GM12891 (cell line): ENCODE measurements at places on chromosomes 3 and 15.

DNA sequence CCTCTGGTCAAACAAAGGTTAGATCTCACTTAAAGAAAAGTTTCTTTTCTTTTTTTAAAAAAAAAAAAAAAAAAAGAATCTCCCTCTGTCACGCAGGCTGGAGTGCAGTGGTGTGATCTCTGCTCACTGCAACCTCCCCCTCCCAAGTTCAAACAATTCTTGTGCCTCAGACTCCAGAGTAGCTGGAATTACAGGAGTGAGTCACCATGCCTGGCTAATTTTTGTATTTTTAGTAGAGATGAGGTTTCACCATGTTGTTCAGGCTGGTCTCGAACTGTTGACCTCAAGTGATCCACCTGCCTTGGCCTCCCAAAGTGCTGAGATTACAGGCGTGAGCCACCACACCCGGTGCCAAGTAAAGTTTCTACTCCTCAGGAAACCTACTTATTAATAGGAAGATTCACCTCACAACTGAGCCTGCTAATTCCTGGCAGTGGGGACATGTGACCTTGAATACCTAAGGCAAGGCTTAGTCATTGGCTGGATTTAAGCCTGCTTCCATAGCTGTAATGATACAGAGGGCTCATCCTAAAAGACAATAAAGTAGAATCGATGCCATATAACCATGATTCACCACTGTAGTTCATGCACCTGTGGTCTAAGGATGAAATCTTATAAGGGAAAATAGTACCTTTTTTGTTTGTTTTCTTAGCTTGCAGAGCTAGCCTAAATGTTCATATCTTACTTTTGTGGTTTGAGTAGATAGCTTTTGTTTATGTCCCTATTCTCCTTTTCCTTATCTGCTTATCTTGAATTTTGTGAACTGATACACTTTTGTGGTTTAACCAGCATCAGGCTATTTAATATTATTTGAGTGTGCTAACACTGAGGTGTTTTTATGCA, 24.8 kb upstream of the RBMS3 start:
- no peak for DNase-seq

GRCh38 chr3:132679911-132680310, 19.8 kb downstream of the UBA5 start:
- no peak for DNase-seq

GRCh38 chr15:25862472-25863110, 536 bp downstream of the ATP10A start:
- DNase-seq = no peak

GRCh38 chr15:67062369-67062985, 2.9 kb upstream of the SMAD3 start:
- DNase-seq = no peak

GRCh38 chr3:138010273-138010590, 267 bp downstream of the CLDN18 start:
- no peak for DNase-seq

GRCh38 chr15:56759450-56759845, 26.1 kb upstream of the ZNF280D start:
- no peak for DNase-seq

- DNase-seq = no peak
Measured at GRCh38 chr3:198046120-198046857, 86.3 kb downstream of the LMLN start.

GRCh38 chr15:31438601-31439265, 112.1 kb downstream of the KLF13 start:
- no peak for DNase-seq

DNA sequence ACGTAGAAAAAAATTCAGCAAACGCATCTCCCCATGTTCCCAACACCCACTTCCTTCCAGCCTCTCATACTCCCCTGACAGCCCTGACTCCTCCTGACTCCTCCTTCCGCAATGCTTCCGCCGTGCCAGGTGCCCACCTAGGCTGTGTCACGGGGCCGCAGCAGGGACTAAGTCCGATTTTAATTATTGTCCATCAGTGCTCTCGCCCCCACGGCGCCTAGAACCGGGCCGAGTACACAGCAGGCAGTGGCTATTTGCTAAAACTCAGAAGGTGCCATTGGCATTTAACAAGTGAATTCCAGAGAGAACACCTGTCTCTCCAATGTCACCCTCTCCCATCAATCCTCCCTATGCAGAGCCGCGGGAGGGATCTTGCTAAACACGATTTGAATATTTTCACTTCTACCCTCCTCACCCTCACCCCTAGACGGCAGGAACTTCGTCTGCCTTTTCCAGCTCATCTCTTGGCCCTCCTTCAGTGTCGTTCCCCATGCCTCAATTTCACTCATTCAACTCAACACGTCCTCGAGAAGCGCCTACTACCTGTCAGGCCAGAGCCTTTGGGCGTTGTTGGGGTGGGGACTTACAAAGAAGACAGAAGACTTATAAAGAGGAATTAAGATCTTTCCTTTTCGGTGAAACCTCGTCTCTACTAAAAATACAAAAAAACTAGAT, 11.5 kb upstream of the SHF start:
- DNase-seq = no peak

DNA sequence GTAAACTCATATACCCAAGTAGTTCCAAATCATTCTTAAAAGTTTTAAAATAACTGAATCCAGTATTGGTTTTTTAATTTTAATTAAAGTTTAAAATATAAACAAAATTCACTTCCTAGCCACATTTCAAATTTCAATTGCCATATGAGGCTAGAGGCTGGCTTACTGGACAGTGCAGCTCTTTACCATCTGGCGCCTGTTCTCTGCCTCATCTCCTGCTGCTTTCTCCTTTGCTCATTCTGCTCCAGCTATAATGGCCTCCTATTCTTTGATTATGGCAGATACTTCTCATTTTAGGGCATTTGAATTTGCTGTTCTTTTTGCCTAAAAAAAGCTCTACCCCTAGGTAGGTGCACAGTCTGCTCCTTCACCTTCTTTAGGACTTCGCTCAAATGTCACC, 19.1 kb downstream of the ARMC8 start:
- DNase-seq = no peak

DNA sequence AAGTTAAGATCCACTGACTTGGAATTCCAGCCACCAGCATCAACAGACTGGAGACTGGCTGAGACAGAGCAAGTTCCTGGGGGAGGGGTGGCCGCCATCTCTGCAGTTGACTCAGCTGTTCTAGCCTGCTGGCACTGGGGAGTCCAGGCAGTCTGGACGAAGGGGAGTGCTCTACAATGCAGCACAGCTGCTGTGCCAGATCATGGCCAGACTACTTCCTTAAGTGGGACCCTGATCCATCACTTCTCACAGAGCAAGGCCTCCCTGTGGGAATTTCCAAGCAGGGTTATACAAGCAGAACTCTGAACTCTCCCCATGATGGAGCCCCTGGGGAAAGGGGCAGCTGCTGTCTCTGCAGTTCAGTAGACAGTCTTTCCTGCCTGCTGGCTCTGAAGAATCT, 35.2 kb downstream of the PYGO1 start:
- no peak for DNase-seq

DNA sequence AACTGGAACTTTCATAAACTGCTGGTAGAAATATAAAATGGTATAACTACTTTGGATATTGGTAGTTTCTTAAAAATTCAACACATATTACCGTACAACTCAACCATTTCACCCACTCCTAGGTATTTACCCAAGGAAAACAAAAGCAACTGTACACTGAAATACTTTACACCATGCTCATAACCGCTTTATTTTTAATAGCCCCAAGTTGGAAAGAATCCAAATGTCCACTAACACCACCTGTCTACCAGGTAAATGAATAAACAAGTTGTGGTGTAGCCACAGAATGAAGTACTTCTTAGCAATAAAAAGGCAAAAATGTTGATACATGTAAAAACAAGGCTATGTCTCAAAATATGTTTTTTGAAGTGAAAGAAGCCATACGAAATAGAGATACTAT, 215.9 kb upstream of the PEX5L start:
- no peak for DNase-seq

GRCh38 chr3:45182915-45183871, 37.0 kb upstream of the CDCP1 start:
- DNase-seq = no peak

DNA sequence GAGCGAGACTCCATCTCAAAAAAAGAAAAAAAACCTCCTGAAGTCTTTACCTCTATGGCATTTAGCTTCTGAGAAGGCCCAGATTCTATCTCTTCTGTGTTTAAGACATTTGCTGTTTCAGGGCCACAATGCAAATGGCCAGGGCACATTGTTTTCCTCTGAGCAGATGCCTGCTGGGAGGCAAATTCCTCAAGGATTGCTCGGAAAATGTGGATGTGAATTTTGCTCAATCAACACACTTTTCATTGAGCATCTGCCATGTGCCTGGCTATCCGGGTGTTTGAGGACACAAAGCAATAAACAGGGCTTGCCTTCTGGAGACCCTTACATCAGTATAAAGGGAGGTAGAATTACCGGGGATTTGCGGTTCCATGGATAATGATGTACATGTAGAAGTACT, 20.0 kb downstream of the TRIM71 start:
- no peak for DNase-seq

DNA sequence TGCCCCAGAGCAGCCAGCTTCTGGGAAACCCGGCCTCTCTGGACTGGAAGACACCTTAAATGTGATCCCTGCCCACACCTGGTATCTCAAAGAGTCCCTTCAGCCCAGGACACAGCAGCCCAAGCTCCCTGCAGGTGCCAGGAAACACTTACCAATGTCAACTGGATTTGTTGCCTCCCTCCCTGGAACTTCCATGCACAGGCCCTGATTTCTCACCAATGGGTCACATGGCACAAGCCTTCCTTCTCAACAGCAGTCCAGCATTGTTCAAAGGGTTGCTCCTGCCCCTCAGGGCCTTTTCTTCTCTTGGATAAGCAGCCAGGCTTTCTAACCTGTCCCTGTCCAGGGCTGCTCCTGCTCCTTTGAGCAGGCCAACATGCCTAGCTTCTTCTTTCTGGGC, 31.6 kb downstream of the ANP32A start:
- DNase-seq = no peak

- DNase-seq = no peak
Measured at GRCh38 chr15:70133781-70134421, 36.2 kb upstream of the TLE3 start.

- no peak for DNase-seq
Measured at GRCh38 chr3:122674339-122674738, 6.3 kb upstream of the PARP14 start.

GRCh38 chr3:193119926-193120325, 121.1 kb upstream of the PLAAT1 start:
- no peak for DNase-seq

DNA sequence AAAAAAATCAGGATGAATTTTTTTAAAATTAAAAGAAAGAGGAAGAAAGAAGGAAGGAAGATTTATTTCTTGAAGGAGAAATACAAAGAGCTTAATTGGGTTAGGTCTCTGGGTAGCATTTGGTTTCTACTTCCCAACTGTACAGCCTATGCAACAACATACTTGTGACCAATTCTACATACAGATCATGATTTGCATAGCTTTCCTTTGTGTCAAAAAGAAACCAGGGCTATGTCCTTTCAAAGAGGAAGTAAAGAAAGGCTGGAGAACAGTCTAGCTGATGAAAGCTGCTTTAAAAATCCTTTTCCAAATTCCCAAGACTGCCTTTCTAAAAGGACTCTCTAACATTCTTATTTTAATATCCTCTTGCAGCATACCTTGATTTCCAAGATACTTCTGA, 6.1 kb upstream of the HGD start:
- peak; percentile 17 for DNase-seq

DNA sequence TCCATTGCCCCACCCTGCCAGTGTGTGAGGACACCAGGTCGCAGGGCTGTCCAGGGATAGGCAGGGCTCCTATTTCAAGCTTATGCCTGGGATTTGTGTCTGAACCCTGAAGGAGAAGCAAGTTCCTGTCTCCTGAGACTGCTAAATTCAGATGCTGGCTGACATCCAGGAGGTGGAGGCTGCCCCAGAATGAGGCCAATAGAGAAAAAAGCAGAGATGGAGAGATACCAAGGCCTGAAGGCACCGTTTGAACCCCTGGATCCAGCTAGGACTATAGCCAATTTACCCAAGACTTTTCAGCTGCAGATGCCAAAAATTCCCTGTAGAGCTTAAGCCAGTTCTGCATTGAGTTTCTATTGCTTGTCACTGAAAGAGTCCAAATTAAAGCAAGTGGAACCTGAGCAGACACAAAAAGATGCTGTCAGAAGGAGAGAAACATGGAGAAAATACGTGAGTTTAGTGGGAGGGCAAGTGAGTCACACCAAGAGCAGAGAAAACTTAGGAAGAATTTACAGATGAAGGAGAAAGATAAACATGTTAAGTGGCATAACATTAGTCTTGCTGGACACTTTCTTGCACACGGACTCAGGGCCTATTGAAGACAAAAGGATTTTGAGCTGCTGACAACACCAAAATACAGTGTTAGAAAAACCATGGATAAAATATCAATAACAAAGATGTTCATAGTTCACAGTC, 148.6 kb downstream of the CNTN3 start:
- DNase-seq = no peak

DNA sequence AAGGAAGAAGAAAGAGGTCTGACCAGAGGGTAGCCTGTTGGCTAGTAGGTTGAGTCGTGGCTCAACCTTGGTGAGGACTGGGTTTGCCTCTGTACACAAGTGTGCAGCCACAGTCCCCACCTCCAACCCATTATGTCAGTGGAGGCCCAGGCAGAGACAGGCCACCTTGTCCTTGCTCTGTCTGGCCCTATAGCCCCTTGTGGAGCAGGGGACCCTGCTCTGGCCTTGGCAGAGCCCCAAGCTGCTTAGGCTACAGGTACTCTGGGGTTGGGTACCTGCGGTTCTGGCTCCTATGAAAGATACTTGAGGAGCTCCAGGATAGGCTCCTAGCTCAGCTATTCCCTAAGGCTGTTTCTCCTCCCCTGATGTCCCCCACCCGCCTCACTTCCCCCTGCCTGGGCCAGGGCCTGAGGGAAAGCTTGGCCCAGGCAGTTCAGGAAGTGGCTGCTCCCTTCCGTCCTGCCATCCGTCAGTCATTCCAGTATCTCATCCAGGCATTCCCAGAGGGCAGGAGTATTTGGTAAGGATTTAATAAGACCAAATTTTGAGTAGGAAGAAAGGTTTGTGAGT, 44.0 kb downstream of the FGD5 start:
- no peak for DNase-seq

GRCh38 chr15:83174891-83175290, 32.7 kb downstream of the HDGFL3 start:
- DNase-seq = no peak

DNA sequence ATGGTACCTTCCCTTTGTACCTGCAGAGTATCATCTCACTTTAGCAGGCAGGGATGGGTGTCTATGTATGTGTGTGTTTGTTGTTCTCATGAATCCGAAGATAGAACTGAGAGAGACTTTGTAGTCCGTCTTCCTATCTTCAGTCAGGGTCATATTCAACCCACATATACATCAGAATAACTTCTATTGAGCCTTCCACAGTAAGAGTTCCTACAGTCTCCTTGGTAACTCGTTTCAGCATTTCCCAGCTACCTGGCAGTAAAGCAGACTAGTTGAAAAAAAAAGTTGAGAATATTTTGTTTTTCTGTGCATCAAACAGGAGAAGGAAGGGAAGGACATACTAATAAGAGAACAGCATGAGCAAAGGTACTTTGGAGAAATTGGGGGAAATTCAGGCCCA, 106.8 kb downstream of the VPS8 start:
- DNase-seq = no peak
